T-helper 2 cell (primary cell): ENCODE measurements at places on chromosomes 7 and 10.

GRCh38 chr7:89183712-89184111, 388.2 kb upstream of the TEX47 start:
- no peak for DNase-seq

DNA sequence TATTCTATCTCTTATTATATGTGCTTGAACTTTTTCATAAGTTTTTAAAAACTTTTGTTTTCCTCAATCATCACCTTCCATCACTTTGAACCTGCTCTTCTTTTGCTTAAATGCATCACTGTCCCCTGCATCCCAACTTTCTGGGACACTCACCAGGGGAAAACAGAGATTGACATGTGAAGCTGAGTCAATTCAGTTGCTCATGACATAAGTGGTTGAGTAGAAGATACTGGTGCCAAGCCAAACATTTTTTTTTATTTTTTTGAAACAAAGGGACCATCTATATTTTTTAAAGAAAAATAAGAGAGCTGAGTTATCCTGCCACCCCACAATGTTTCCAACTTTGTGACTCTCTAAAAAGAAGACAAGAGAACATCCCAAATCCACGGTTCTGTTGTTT, 61.8 kb upstream of the AHR start:
- no peak for DNase-seq

GRCh38 chr7:105875505-105875904, 894 bp downstream of the ATXN7L1 start:
- peak; percentile 46 for DNase-seq

- no peak for DNase-seq
Measured at GRCh38 chr10:122029499-122030199, 40.7 kb downstream of the TACC2 start.

GRCh38 chr10:79286318-79286951, 60.8 kb upstream of the PPIF start:
- peak; percentile 54 for DNase-seq

DNA sequence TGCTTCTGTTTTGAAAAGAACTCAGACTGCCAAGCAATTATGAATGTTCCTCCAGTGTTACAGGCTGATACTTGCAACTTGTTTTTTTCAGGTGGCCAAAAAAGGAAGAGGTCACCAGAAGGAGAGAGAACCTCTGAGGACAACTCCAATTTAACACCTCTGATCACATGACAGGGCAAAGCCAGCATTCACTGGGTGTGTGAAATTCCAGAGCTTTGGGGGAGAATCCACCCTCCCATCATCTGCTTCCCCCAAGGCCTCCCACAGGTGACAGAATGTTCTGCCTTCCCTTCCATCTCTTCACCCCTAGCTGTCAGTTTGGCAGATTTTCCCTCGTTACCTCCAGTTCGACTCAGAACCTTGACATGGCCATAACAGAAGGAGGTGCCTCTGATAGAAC, 39.1 kb downstream of the GOT1 start:
- DNase-seq = no peak

- no peak for DNase-seq
Measured at GRCh38 chr7:150966002-150966401, 12.1 kb downstream of the KCNH2 start.

- no peak for DNase-seq
Measured at GRCh38 chr10:6134099-6134823, 45.4 kb downstream of the RBM17 start.

- no peak for DNase-seq
Measured at GRCh38 chr10:133446979-133447378, 6.8 kb upstream of the SCART1 start.

- DNase-seq = no peak
Measured at GRCh38 chr10:82071231-82071630, 196.2 kb downstream of the NRG3 start.

DNA sequence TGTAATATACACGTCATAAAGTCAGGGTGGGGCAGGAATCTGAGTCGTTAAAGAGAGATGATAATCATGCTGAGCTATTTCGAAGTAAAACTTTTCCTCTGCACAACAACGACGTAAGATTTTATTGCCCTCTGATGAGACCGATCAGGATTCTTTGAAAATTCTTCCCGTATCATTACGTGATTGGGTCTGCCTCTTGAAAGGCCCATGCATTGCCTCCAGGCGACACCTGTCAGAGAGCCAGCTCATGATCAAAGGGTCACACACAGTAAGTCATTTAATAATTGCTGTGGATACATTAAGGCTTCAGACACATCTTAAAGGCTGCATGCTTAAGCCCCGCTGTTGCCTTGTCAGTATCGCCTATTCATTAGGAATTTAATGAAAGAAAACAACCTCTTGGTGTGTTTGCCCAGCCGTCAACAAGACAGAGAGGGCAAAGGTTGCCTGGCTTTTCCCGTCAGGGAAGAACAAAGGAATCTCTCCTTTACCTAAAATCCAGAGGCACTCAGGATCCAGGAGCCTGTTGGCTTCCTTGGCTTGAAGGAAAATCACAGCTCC, 189.0 kb upstream of the SH2B2 start:
- DNase-seq = no peak

DNA sequence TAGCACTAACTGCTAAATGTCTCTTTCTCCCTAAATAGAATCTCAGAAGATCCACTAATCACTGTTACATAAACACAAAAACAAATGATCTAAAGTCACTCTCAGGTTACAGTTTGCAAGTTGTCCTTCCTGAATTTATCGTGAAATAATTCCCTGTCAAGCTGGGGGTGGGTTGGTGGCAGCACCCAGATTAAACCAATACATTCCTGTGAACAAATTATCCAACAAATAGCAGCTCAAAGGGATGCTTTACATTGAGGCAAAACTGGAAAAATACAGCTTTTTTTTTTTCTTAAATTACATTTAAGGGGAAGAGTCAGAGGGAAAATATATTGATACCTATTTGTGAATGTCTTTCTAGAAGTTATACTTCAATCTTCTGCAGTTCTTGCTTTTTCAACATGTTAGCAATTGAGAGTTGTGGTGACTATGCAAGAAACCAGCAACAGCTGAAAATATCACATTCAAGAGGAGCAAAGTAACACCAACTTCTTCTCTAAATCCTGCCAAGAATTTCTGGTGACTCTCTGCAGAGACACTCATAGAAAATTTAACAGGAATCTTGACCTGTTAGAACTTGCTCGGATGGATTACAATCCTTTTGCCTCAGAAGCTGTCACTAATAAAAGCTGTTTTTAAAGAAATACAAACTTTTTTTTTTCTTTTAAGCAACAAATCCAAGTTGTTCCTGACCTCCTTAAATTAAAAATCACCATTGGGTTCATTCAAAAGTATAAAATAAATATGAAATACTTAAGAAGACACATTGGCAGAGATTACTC, 18.9 kb downstream of the LMOD2 start:
- DNase-seq = no peak

GRCh38 chr7:39969431-39969830, 19.4 kb downstream of the CDK13 start:
- no peak for DNase-seq

- DNase-seq = peak; percentile 22
Measured at GRCh38 chr7:102412548-102412947, 16.4 kb downstream of the PRKRIP1 start.

GRCh38 chr7:143908120-143908519, 6.1 kb upstream of the TCAF1 start:
- no peak for DNase-seq

DNA sequence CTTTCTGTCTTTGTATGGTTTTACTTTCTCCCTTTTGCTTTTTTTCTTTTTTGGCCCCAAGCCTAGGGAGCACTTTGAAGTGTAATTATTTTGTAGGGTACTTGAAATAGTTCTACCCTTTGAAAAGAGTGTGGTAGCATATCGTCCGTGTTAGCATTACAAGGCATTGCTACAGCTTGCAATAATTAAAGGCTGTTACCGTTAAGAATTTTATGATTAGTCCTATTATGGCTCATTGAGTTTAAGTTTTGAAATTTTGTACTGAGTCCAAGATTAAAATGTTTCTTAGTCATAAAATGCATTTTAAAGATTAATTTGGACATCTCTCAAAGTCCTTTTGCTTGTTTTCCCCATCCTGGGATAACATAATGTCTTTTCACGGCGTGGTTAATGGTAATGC, 490.0 kb upstream of the LRRN3 start:
- no peak for DNase-seq

DNA sequence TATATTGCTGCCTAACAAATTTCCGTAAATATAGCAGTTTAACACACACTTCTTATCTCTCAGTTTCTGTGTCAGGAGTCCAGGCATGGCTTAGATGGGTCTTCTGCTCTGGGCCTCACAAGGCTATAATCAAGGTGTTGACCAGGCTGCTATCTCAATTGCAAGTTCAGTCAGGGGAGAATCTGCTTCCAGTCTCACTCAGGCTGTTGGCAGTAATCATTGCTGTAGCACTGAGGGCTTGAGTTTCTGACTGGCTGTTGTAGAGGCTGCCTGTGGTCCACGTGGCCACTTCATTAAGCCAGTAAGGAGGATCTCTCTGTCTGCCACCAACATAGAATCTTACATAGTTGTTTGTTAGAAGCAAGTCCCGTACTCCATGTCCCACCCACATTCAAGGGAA, 138.4 kb downstream of the ST7 start:
- DNase-seq = no peak

DNA sequence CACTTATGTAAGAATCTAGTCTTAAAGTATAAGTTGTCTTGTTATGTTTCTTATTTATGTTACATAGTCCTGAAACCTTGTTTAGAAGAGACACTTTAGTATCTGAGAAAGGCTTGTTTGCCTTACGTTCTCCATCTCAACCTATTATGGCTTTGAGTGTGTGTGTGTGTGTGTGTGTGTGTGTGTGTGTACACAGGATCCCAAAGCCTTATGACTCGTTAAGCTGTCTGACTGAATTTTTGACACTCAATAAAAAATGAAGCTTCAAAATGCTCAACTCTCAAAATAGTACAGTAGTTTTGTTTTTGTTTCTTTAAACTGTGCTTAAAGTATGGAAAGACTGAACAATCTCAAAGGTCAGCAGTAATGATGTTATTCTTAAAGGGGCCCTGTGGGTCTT, 18.0 kb downstream of the CALU start:
- no peak for DNase-seq

GRCh38 chr7:112143582-112143981, 62.6 kb downstream of the DOCK4 start:
- no peak for DNase-seq
